Right renal pelvis (tissue), 4 donors: ENCODE measurements at places on chromosomes 16 and 17.

GRCh38 chr17:77391668-77392375, 251.1 kb downstream of the SEC14L1 start:
- no peak for DNase-seq

- peak; percentile 63 for DNase-seq
Measured at GRCh38 chr16:57984443-57985203, 13.7 kb upstream of the CNGB1 start.

DNA sequence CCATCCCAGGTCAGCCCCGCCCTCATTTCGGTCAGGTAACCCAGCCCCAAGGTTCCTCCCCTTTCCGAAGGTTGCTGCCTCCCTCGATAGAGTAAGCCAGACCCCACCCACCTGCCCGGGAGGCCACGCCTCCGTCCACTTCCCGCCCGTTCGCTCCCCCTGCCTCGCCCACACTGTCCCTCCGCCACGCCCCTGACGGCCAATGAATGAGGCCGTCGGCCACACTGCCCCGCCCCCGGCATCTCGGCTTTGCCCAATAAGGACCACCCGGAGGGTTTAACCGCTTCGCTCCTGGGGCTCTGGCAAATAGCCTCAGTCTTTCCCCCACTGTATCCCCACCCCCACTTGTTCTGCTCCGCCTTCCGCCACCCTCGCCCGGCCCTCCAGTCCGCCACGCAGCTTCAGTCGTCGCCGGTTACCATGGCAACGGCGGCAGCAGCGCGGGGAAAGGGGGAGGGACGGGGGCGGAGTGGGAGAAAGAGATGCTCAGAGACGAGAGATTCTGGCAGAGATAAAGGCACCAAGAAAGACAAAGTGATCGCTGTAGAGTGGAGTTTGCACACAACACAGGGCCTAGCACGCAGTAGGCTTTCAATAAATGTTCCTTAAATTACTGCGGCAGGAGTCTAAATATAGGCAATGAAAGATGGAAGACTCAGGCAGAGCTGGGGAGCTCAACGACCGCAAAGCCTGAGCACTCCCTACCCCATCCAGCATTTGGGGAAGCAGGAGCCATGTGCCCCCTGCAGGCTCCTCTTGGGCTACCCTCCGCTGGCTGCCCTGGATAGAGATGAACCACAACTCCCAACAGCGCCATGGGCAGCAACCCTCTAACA, 5.1 kb downstream of the DLG4 start:
- DNase-seq, result peak; percentile 97

DNA sequence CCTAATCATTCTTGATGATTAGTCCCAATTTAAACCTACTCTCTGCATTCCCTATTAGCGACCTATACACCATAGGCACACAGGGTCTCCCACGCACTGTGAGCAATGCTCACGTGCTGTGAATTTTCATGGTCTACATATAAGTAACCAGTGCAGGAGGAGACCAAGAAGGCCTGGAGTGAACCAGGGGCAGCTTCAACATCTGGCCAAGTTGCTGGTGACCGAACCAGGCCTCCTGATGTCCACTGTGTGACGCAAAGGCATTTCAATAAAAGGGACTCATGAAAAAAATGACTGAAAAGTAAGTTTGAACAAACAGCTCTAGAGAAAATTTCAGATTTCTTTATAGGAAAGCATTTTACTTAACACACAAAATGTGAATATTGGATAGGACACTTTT, 107.0 kb downstream of the ZFHX3 start:
- DNase-seq, result no peak

DNA sequence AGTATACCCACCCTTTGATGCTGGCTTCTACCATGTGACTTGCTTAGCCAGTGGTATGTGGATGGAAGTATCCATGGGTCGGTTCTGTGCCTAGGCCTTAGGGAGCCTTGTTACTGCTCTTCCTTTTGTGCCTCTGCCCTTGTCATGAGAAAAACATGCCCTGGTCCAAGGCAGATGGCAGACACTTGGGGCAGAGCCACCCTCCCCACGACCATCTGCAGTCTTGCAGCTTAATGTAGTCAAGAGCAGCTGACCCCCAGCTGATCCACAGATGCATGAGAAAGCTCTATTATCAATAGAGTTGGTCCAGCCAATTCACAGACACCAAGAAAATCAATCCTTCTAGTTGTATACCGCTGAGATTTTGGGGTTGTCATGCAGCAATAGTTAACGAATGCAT, 95.7 kb downstream of the SLC39A11 start:
- DNase-seq, result no peak

- DNase-seq, result no peak
Measured at GRCh38 chr17:77693301-77693700, 265.2 kb upstream of the TNRC6C start.

- no peak for DNase-seq
Measured at GRCh38 chr16:49464093-49464492, 90.5 kb downstream of the C16orf78 start.

- no peak for DNase-seq
Measured at GRCh38 chr17:79776376-79777119, 1.4 kb upstream of the CBX2 start.

DNA sequence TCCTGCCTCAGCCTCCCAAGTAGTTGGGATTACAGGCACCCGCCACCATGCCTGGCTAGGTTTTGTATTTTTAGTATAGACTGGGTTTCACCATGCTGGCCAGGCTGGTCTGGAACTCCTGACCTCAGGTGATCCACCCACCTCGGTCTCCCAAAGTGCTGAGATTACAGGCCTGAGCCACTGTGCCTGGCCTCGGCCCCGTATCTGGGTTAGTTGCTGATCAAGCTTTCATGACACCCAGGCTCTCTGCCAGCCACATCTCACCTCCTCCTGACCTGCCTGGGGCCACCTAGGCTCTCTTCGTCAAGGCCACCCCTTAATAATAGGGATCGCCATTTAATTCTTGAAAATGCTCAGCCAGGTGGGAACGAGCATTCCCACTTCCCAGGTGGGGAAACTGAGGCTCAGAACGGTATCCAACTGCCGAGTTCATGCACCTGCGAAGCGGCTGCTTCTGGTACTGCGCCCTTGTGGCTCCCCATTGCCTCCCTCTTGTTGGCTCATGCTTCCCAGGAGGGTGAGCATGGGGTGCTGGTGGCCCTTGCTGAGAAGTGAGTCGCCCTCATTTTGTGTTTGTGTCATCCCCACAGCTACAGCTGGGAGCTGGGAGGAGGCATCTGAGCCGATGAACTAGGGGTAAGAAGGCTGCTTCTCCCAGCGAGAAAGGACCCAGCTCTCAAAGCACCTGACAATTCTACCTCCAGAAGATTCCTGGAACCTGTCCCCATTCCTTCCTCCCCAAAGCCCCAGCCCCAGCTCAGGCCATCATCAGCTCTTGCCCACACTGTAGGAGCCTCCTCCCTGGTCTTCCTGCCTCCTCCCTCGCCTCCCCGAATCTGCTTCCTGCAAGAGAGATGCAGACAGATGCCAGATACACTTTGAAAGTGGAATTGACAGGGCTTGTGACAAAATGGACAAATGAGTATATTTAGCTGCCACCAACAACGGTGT, 17.3 kb upstream of the SNN start:
- no peak for DNase-seq

DNA sequence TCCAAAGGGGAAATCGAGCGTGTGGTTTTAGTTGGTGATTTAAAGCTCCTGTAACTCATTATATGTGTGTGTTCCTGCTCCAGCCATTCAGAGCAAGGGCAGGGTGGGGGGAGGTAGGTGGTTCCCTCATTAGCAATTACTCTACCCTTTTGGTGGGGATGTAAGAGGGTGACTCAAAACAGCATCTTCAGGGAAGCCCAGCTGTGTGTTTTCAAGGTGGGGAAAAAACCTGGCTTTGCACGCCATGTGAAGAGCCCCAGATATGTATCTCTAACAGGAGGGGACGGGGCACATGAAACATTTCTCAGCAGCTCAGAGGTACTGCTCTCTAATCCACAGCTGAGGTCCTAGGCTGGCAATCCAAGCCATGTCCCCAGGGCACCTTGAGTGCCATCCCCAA, 241.3 kb upstream of the ZFHX3 start:
- DNase-seq, result no peak

DNA sequence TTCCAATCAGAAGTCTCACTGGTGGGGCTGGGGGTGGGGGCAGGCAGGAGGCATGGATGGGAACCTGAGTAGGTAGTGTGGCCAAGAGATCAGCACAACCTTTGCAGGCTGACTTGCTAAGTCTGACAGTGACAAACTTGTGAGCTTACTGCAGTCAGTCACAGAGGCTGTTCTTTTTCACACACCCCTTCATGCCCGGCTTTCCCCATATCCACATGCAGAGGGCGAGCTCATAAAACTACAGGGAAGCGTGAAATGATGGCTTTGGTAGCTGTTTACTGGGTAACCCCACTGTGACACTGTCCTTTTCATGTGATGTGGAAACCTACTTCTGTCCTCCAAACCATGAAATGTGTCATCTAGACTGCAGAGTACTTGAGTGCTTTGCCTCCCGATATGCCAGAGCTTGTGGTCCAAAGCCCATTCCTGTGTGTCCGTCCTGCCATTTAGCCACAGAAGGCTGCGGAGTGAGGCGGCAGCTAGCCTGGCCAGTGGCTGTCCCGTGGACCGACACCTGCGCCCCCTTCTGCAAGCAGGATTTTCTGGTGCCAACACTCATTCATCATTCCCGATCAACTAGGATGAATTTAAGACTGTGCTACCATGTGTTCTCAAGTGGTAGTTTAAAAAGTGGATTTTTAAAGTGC, 9.8 kb downstream of the GEMIN4 start:
- DNase-seq, result no peak

DNA sequence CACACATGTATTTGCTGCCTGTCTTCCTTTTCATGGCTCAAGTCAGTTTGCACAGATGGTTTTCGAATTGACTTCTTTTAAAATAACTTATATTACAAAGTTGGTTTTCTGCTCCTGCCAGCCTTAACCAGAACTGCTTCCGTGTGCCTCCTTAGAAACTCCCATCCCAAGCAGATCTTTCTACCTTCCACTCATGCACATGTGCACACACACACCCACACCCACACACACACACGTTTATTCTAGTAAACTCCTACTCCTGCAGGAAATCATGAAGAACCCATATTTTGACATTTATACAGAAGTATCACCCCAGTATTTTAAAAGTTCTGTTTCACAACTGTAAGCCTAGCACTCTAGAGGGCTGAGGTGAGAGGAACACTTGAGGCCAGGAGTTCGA, 329.5 kb upstream of the SOX9 start:
- DNase-seq, result no peak

DNA sequence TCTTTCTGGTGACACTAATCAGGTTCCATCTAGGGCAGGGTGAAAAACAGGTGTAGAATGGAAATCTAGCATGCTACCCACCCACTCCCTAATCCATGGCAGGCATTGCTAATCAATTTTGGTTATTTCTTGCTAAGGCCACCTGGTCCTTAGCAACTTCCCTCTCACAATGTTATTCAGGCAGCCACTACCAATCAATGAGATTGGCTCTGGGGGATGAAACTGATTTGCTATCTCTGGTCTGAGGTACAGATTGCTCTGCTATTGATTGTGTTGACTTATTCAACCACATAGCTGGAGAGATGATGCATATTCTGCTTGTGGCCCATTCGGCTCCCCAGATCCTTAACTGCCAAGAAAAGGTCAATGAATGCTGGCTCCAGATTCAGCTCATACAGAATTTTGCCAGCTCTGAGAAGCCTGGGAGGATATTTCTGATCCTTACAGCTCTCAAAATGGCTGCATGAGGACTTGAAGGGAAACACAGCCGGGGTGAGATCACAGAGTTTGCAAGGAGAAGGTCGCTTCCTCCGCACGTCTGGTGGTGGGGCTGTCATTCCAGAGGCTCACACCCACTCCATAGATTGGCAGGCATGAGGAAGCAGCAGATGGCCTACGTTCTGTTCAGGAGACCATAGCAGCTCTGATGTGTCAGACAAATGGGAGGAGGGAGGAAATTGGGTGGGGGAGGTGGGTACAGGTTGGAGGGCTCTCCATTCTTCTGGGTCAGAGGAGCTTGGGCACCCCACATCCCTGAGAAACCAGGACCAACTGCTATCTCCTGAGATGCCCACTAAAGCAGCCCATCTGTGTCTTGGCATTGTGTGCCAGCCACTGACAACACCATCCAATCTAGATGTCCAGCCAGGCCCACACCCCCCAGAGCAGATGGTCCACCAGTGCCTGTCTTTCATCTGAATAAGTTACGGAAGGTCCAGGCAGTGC, 22.3 kb downstream of the SEZ6 start:
- no peak for DNase-seq

- DNase-seq, result peak; percentile 59
Measured at GRCh38 chr16:89216315-89217137, 977 bp upstream of the ZNF778 start.

- DNase-seq, result no peak
Measured at GRCh38 chr16:52254746-52255145, 292.2 kb downstream of the TOX3 start.

DNA sequence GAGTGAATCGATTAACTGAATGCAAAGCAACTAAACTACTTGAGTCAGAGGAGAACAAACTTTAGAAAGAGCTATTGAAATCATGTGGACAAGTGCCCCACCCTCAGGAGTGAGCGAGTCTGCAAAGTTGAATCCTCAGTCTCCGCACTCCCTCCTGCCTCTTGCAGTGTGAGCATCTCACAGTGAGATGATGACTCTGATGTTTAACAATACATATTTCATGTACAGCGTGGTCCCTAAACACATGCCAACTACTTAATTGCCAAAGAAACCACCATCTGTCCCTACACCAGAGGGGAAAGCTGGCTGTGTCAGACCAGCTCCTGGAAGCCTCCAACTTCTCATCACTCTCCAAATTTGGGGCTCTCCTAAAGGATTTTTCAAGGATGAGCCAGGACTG, 31.2 kb downstream of the PIMREG start:
- DNase-seq, result no peak

GRCh38 chr17:68803164-68803929, 151.8 kb downstream of the ABCA8 start:
- DNase-seq, result no peak

- DNase-seq, result no peak
Measured at GRCh38 chr16:86579268-86580062, 1.1 kb downstream of the FOXL1 start.

- no peak for DNase-seq
Measured at GRCh38 chr17:45347444-45347843, 30.6 kb upstream of the MAP3K14 start.

DNA sequence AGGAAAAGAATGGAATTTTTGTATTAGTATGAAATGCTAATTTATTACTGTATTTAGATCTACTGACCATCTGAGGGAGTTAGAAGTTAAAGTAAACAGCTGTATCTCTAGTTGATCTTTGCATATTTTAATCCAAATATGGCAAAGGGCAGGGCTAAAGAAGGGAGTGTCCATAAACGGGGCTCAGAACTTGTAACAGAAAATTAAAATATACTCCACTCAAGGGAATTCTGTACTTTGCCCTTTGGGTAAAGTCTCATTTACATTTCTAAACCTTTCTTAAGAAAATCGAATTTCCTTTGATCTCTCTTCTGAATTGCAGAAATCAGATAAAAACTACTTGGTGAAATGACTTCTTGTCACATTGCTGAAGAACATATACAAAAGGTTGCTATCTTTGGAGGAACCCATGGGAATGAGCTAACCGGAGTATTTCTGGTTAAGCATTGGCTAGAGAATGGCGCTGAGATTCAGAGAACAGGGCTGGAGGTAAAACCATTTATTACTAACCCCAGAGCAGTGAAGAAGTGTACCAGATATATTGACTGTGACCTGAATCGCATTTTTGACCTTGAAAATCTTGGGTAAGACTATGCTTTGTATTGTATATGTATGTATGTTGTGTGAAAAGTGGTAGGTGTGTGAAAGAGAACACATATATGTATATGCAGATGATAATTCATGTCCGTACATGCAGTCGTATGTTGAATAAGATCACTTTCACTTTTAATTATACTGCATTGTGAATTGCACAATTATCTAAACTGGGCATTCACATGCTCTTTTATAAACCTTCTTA, at the start of gene ASPA:
Gene ASPA (plus strand): TSS at position 186 of the 799 bp plus-strand sequence. CDS start 163 bp downstream, at position 349.
- DNase-seq, result no peak

GRCh38 chr16:22423716-22424115, 49.3 kb upstream of the CDR2 start:
- DNase-seq, result no peak
